ENCODE measurements at places on chromosomes 6 and 20. TPM values are rescaled to one million over a fixed set of nuclear protein-coding genes. Genes with fewer than 3 reads are reported as not detected.

The CCN2 gene
- 17.2 TPM for total RNA-seq

The PCMTD2 gene
- total RNA-seq: 157 TPM

The LY6G5B gene
- 3.9 TPM for total RNA-seq

The BMP7 gene
- 276 TPM for total RNA-seq

The RNF39 gene
- not detected for total RNA-seq

The TRIM15 gene
- not detected for total RNA-seq

The PAK5 gene
- 0.11 TPM for total RNA-seq

The TNXB gene
- 3.0 TPM for total RNA-seq

The GJA10 gene
- not detected for total RNA-seq

The ADISSP gene
- total RNA-seq: 22.5 TPM

The KHDC1 gene
- total RNA-seq: 8.0 TPM

The PRSS35 gene
- 60.2 TPM for total RNA-seq

The GSTA4 gene
- total RNA-seq: 64.5 TPM

The ENPP4 gene
- total RNA-seq: 7.5 TPM

The DPPA5 gene
- not detected for total RNA-seq

The PHACTR3 gene
- 0.14 TPM for total RNA-seq

The CST2 gene
- not detected for total RNA-seq

The SPATA25 gene
- 42.8 TPM for total RNA-seq

The TMEM170B gene
- total RNA-seq: 3.0 TPM

The TRDN gene
- 33.1 TPM for total RNA-seq

The FAM83C gene
- 0.49 TPM for total RNA-seq

The ANGPT4 gene
- total RNA-seq: 0.80 TPM

The TBX18 gene
- 5.2 TPM for total RNA-seq

The NDUFAF4 gene
- 19.5 TPM for total RNA-seq

The EEF1A2 gene
- 1,067 TPM for total RNA-seq

The SMLR1 gene
- total RNA-seq: not detected

The TAGAP gene
- total RNA-seq: not detected

The HLA-DRB1 gene
- 0.63 TPM for total RNA-seq

The GPSM3 gene
- total RNA-seq: 18.0 TPM

The TRAPPC3L gene
- not detected for total RNA-seq

The NFATC2 gene
- total RNA-seq: 9.2 TPM

The DEFB115 gene
- total RNA-seq: not detected

The OR2H1 gene
- total RNA-seq: not detected

The IPCEF1 gene
- total RNA-seq: 0.15 TPM

The FAM209B gene
- total RNA-seq: not detected

The RFX6 gene
- total RNA-seq: not detected

The FOXQ1 gene
- not detected for total RNA-seq

The KAT14 gene
- 23.5 TPM for total RNA-seq

The GSTA3 gene
- 0.32 TPM for total RNA-seq

The MTCH1 gene
- 388 TPM for total RNA-seq

The APMAP gene
- 60.6 TPM for total RNA-seq

The BTNL2 gene
- total RNA-seq: not detected

The MUCL3 gene
- total RNA-seq: not detected

The TCF15 gene
- total RNA-seq: 0.86 TPM

The ELOVL5 gene
- total RNA-seq: 37.2 TPM

The LY86 gene
- not detected for total RNA-seq

The VNN1 gene
- total RNA-seq: not detected

The HLA-DOB gene
- not detected for total RNA-seq

The KCNG1 gene
- total RNA-seq: 129 TPM

The LTB gene
- 0.70 TPM for total RNA-seq

The IL22RA2 gene
- total RNA-seq: not detected

The TINAG gene
- not detected for total RNA-seq
